ENCODE measurements at places on chromosomes 2 and 18. TPM values are rescaled to one million over a fixed set of nuclear protein-coding genes. Genes with fewer than 3 reads are reported as not detected.
A peak's percentile ranks its signal among the peaks of the same experiment; 100 is the strongest.

Gene SIX3
- not detected for total RNA-seq

Gene CDH19
- not detected for total RNA-seq

Gene ATIC
- 90.1 TPM for total RNA-seq

Gene TTR
- not detected for total RNA-seq

Gene MAP3K19
- total RNA-seq, result not detected

Gene ATP6V1B1
- total RNA-seq, result not detected

DNA sequence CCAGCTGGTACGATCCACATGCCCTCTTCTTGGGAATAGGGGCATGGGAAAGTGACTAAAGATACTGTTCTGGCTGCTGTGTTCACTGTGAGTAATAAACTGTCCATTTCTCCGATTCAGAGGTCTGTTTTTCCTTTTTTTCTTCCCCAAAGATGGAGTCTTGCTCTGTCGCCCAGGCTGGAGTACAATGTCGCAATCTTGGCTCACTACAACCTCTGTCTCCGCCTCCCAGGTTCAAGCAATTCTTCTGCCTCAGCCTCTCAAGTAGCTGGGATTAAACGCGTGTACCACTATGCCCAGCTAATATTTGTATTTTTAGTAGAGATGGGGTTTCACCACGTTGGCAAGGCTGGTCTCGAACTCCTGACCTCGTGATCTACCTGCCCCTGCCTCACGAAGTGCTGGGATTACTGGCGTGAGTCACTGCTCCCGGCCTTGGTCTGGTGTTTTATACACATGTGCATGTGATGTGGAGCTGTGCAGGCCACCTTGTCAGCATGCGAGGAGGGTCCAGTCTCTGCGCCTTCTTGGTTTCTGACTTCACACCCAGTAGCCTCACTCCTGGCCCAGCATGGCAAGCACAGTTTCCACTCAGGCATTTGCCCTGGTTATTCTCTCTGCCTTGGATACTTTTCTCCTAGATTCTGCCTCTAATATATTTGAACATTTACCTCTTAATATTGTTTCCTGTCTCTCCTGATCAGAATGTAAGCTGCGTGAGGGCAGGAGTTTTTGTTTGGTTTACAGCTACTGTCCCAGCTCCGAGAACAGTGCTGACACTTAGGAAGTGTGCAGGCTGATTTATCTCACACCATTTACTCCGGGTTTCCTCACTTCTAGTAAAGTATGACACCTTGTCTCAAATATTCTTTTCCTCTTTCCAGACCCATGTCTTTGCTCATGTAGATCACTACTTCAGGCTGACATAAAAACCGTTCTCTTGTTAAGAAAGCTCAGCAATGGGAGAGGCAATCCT lies 19.7 kb downstream of the PTPN18 start:
- no peak for DNase-seq

DNA sequence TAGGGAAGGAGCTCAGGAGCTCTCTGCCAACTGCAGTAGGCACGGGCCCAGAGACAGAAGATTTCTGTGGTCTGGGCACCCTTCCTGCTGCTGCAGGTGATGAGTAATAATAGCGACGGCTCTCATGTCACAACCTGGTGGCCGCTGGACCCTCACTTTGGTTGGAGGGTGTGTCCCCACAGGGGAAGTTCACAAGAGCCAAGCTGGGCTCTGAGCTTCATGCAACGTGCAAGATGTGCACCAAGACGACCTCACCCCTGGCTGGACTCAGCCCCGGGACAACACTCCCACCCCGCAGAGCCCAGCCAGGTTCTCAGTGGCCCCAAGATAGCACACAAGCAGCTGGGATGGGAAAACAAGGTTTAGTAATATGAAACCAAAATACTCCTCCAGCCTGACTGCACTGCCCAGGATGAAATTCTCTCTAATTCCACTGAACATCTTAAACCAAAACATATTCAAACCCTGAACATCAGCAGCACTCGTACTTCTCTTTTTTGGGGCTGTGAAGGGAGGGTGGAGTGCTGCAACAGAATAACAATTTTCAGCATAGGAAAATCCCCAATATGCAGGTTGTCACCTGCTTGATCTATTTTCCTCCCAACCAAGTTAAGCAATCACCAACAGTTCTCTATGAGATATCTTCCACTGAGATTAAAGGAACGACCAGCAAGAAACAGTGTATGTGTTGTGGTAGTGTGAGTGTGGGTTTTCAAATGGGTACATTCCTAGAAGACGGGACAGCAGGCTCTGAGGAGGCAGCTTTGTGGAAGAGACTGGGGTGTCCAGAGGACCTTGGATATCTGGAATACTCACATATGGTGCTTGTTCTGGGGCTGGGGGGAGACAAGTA lies 26.5 kb downstream of the BCL2 start:
- no peak for DNase-seq

DNA sequence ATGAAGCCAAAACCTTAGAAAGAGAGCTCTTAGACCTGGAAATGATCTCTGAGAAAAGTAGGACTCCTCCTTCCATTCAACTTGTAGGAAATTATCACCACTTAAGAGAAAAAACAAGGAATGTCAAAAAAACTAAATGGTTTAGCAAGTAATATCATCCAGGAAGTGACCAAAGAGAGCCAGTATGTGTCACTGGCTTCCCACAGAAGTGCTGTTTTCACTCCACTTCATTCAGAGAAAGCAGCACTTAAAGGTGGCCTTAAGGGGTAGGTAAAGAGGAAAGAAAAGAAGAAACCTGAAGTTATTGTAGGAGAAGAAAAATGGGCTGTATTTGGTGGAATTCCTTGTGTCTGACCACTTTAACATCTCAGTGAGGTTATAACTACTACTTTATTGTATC lies 414.4 kb upstream of the ETAA1 start:
- peak; percentile 27 for DNase-seq

DNA sequence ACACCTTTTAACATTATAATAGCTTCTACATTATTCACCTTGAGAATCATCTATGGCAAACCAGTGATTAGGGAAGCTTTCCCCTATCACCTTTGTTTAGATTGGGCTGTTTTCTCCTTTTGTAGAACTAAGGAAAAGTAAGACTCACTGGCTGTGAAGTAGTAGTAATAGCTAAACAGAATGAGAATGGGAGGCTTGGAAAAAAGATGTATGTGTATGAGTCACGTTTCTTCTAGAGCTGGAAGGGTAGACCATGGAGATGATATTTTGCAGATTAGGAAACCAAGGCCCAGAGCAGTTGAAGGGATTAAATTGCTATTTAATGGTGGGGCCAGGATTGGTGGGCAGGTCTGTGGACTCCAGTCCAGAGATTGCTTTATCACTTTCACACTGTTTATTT lies 214.5 kb downstream of the MCFD2 start:
- DNase-seq, result peak; percentile 29

DNA sequence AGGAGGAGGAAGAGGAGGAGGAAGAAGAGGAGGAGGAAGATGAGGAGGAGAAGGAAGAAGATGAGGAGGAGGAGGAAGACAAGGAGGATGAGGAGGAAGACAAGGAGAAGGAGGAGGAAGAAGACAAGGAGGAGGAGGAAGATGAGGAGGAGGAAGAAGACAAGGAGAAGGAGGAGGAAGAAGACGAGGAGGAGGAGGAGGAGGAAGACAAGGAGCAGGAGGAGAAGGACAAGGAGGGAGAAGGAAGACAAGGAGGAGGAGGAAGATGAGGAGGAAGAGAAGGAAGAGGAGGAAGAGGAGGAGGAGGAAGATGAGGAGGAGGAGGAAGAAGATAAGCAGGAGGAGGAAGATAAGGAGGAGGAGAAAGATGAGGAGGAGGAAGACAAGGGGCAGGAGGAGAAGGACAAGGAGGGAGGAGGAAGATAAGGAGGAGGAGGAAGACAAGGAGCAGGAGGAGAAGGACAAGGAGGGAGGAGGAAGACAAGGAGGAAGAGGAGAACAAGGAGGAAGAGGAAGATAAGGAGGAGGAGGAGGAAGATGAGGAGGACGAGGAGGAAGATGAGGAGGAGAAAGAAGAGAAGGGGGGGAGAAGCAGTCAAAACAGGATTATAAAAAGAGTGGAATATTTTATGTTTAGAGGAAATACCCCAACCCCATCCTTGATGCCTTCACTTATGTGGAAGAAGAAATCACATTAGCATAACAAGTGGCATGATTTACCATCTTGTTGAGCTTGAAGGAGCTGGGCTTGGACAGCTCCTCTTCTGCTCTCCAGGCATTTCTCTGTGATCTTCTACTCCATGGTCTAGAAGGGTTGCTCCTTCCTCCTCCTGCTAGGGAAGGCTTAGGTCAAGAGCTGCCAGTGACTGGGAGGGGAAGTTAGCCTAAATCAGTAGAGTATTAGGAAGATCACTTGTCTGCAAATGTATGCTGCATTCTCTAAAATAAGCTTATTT lies 45.3 kb upstream of the KCTD1 start:
- no peak for DNase-seq

DNA sequence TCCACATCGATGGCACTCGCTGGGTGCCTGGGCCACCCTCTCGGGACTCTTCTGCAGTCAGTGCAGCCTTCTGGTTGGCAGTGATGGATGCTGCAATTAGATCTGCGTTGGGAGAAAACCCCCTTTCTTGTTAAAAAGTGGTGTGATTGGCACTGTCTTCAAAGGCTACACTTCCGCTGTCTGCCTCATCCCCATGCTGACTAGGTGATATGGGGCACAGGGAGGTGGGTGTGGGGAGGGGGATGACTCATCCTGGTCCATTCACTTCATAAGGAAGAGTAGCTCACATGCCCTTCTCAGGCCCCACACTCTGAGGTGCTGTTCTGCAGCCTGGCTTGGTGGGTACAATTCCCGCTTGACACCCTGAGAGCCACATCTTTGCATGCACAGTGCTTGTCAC lies 77.4 kb downstream of the THNSL2 start:
- DNase-seq, result peak; percentile 11

DNA sequence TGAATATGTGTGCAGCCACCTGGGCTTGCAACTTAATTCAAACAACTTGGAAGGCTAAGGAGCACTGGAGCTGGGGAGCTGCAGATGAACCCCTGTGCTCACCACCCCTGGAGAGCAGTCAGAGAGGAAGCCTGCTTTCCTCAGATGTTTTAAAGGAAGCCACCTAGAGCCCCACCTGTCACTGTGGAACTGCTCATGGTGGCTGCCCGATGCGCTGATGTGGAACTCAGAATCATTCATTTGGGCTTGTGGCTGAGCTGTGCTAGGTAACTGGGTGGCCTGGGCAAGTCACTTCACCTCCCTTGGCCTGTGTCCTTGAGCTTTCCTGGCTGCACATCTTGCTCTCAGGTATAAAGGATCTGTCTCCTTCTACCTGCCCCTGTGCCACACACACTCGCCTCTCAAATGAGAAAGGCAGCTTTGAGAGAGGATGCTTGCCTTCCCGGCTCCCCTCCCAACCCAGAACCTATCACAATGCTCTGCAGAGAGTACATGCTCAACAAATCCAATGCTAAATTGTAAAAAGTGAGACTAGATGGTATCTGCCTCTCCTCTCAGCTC lies 41.3 kb downstream of the BCL11A start:
- no peak for DNase-seq

- no peak for DNase-seq
Observed at GRCh38 chr2:236661762-236662110, 92.1 kb downstream of the ACKR3 start.

- DNase-seq, result peak; percentile 42
Observed at GRCh38 chr18:5238371-5238976, 41.4 kb upstream of the AKAIN1 start.

- DNase-seq, result peak; percentile 33
Observed at GRCh38 chr2:42047488-42048298, at the start of gene PKDCC. TSS of gene PKDCC (plus strand) at chr2:42048021. CDS start at chr2:42048200, 179 bp downstream.

DNA sequence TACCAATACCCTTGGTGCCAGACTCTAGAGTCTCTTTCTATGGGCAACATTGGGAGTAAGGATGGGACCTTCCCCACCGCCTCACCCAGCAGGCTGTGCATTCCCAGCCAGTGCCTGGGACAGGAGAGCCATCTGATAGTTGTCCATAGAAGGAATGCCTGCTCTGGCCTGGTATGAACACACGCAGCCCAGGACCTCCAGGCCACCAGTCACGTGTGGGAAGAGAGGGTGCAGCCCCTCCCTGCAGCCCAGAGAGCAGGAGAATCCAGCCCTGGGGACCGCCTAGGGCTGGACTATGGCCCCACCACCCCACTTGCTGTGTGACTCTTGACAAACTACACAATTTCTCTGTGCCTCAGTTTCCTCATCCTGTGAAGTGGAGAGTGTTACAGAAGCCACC lies 52.5 kb upstream of the ID2 start:
- no peak for DNase-seq

- DNase-seq, result no peak
Observed at GRCh38 chr2:118988706-118989105, 46.7 kb downstream of the MARCO start.

Data from renal cortical epithelial cell (primary cell).